GDM1 (cell line): ENCODE measurements at places on chromosomes 1 and 21.

- no peak for DNase-seq
Observed at GRCh38 chr1:162248854-162249535, 127.7 kb downstream of the SPATA46 start.

- no peak for DNase-seq
Observed at GRCh38 chr1:81551946-81552345, 248.8 kb upstream of the ADGRL2 start.

- DNase-seq, result no peak
Observed at GRCh38 chr1:58000116-58000515, 546.4 kb downstream of the OMA1 start.

- DNase-seq, result no peak
Observed at GRCh38 chr1:94909486-94909885, 17.4 kb downstream of the CNN3 start.

DNA sequence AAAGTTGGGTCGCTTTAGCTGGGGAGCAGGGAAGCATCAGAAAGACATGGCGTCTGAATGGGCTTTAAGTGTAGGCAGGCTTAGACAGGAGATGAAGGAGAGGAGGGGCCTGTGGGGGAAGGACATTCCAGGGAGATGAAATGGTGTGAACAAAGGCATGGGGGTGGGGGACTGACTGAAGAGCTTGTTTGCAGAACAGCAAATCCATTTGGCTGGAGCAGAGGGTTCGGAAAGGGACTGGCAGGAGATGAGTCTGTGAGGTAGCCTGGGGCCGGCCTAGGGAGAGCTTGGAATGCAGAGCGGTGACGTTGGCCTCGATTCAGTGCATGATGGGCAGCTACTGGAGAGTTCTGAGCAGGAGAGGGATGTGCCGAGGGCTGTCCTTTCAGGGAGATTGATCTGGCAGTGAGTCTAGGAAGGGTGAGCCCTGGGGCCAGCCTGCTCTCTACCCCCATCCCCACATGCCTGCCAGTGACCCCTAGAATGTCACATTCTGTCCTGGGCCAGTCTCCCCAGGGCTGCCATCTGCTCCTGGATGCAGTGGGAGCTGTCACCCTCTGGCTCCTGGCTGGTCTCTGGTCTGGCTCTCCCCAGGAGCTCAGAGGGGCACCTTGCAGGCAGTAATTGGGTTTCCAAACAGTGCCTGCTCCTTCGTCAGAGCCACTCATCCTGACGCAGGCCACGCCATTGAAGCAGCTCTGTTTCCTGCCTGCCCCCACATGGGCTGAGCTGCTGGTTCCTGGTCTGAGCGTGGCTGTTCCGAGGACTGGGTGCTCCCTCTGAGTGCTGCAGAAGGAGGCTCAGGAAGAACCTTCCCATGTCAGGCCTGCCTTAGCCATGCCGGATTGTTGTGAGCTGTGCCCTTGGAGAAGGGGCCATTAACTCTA, 22.3 kb upstream of the TMEM222 start:
- DNase-seq, result no peak

- no peak for DNase-seq
Observed at GRCh38 chr1:21098186-21098915, 78.3 kb downstream of the EIF4G3 start.

GRCh38 chr1:59428828-59429227, 131.9 kb downstream of the FGGY start:
- DNase-seq, result no peak
